Dermis lymphatic vessel endothelial cell (primary cell): ENCODE measurements at places on chromosomes 7 and 10. TPM values are rescaled to one million over a fixed set of nuclear protein-coding genes. Genes with fewer than 3 reads are reported as not detected.

CYP2E1 gene
- total RNA-seq: 0.26 TPM in 1 of 2 replicates, not detected in the other

TMEM140 gene
- 35.5 and 45.4 TPM in 2 replicates for total RNA-seq

RNF32 gene
- 0.17 and 0.43 TPM in 2 replicates for total RNA-seq

FRAT2 gene
- total RNA-seq: 13.4 and 14.9 TPM in 2 replicates

ATXN7L1 gene
- 3.9 and 5.4 TPM in 2 replicates for total RNA-seq

AASS gene
- 25.1 and 29.5 TPM in 2 replicates for total RNA-seq

SCART1 gene
- 0.54 and 0.60 TPM in 2 replicates for total RNA-seq
